ENCODE measurements at places on chromosomes 7 and 10.

GRCh38 chr7:38880454-38880853, 28.5 kb downstream of the VPS41 start:
- no peak for DNase-seq

DNA sequence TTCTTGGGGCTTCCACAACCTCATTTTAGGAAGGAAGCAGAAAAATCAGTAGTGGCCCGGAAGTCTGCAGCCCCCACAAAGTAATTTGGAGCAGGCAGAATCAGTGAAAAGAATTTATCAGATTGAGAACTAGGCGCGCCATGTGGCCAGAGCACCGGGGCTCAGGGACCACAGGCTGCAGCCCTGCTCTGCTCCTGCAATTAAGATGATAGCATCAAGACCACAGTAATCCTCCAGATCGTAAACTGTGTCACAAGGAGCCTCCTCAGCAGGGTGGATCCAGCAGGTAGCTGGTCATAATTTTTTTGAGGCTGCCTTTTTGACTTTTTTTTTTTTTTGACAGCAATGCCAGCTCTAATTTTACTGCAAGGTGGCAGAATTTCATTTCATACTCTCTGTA, 209.0 kb upstream of the ZMIZ1 start:
- DNase-seq, result no peak

GRCh38 chr7:90923541-90923997, 327.4 kb downstream of the CDK14 start:
- no peak for DNase-seq

DNA sequence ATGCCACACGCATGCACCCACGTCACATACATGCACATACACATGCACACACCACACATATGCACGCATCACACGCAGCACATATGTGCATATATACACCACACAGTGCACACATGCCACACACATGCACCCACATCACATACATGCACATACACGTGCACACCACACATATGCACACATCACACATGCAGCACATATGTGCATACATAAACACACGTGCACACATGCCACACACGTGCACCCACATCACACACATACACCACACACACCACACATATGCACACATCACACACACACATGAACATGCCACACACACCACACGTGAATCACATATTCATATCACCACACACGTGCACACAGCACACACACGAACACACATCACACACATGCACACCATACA, 338.8 kb downstream of the PTPRN2 start:
- no peak for DNase-seq

DNA sequence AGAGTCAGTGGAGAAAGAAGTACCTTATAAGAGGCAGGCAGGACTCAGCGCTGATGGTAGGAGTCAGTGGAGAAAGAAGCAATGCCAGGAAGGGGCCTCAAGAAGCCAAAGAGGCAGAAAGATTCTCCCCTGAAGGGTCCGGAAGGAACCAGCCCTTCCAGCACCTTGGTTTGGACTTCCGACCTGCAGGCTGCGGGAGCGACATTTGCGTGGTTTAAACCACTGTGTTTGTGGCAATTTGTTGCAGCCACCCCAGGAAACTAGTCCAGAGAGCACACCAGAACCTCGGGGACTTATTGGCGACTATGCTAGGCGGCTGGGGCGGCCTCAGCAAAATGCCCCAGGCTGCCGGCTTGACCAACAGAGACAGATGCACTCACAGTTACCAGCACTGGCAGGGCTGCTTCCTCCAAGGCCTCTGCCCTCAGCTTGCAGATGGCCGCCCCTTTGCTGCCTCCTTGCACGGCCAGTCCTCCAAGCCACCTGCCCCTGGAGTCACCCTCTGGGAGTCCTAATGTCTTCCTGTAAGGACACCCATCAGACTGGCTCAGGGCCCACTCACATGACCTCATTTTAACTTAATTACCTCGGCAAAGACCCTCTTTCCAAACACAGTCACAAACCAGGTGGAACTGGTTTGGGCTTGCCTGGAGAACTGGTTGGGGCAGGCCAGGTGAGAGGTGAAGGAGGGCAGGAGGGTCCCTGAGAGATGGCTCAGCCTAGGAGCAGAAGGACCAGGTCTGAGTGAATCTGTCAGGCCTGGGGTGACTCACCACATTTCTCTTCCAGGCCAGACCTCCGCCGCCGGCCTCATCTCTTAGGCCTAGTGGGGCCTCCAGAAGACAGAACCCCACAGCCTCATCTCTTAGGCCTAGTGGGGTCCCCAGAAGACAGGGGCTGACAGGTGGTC, 26.1 kb downstream of the CALML3 start:
- DNase-seq, result no peak

DNA sequence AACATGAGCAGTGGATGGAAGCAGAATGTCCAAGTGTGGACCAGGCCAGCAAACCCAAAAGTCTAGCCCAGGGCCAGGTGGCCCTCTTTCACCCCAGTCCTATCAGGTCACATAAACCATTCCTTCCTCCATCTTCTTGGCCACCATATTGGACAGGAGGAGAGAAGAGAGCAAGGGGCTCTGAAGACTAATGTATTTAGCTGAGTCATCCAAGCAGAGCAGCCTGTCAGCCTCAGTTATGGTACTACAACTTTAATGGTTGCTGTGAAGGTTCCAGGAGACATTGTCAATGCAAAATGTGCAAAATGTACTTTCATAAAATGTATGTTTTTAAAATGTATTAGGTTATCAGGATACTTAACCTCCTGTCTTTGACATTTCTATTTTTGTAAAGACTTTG, 159.5 kb downstream of the GPAM start:
- no peak for DNase-seq

DNA sequence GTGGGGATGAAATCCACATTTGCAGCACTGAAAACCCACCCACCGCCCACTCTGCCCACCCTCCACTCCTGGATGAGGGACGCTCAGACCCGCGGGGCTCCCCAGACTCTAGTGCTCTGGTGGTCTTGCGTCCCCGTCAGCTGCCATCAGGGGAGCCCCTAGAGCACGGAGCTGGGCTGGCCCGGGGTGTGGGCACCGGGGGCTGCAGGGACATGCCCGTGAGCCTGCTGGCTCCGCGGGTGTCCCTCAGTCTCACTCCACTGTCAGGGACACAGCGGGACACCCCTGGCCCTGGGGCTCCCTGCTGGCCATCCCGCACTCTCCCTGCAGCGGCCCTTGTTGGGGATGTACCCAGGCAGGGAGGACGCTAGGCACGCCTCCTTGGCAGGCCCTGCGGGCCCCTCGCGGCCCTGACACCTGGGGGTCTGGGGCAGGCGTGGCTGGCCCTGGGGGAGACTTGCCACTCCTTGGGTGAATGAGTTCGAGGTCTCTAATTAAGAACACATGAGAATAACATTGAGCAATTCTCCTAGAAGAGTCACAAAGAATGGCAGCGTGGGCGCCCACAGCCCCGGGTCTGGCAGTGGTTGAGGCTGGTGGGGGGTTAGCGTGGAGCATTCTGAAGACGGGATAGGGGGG, 64.2 kb downstream of the CFAP46 start:
- no peak for DNase-seq

GRCh38 chr7:28102797-28103196, 77.8 kb downstream of the JAZF1 start:
- no peak for DNase-seq

GRCh38 chr7:106068538-106068961, 43.6 kb downstream of the SYPL1 start:
- no peak for DNase-seq

DNA sequence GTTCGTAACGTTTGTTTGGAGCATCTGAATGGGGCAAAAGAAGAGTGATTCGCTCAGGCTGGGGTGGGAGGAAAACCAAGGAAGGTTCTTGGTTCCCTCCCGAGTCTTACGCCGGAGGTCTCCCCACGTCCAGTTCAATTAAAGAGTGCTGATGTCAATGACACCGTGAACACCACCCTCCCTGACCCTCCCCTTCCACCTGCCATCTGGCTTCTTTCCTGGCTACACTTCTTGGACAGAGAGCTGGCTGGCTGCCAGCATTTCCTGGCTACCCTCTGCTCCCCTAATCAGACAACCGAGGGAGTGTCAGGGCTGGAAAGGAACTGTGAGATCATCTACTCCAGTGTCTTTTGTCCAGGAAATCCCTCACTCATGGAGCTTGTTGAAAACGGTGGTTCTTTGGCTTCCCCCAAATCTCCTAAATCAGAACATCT, 24.1 kb upstream of the FFAR4 start:
- DNase-seq, result peak; percentile 49

DNA sequence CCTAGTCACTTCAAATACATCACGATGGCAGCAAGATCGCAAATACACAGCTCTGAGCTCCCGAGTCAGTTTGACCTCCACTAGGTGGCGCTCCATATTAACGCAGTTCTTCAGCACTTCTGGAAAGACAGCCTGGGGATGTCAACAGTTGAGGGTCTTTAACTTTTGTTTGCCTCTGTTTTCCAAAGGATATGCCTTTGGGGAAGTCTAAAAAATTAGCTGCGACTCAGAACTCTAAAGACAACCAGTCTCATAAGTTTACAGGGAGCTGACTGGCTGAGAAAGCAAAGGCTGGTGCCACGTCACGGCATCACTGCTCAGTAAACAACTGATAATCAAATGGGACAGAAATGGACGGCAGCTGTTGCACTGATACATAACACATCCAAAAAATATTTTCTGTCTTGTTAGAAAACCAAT, 458.8 kb downstream of the SORCS1 start:
- peak; percentile 58 for DNase-seq

DNA sequence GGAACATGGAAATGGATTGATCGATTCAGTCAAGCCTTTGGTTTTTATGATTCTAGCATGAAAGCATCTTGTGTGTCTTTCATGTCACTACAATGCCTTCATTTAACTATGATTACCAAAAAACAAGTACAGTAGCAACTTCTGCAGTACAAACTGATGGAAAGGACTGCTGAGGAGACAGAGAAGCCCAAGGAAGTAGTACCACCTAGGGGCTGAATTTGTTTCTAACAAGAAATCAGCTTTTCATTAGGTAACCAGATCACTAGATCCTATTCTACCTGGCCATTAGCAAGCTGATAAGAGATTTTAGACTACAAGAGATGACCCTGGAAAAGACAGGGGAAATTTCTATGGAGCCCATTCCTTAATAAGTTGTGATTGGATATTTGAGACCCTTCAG, 3.2 kb upstream of the IFIT1 start:
- no peak for DNase-seq
